ENCODE measurements at places on chromosomes 3 and 15.

DNA sequence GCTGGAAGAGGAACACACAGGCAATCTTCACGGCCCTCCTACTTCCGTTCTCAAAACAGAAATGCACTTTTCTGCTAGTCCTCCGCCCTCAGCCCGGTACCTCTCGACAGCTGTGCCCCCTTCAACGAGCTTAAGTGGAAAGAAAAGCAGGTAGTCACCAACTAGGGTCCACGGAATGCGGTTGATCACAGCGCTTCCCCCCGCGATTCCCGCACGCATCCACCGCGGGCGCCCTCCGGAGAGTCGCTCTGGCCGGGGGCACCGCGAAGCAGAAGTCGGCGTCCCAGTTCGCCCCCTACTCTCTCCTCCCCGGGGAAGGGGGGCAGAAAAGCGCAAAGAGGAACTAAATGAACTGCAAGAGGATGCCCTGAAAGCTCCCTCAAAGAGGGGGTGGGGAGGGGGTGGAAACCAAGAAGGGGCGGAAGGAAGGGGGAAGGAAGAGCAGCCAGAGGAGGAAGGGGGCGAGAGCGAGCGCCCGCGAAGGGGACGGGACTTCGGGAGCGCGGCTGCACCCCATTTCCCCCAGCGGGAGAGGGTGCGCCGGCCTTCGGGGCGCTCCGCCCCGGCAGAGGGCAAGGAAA is 738 bp downstream of the ACAP2 start:
- DNase-seq: peak; percentile 75

DNA sequence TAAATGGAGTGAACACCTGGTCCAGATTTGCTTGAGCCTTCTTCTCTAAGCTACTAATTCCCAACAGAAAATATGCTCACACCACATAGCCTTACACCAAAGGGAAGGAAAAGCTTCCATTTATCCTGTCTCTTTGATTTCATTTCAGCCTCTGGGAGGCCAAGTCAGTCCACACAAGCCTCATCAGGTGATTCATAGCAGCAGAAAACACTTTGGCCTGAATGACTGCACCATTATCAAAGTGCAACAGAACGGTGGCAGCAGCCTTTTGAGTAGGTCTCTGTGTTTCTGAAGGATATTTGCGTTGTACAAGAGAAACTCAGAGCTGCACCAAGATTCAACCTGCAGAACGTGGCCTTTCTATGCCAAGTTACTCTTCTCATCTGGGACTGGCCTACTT is 46.6 kb upstream of the SNRK start:
- no peak for DNase-seq

- DNase-seq: no peak
Observed at GRCh38 chr15:99054892-99055291, 47.3 kb upstream of the PGPEP1L start.

- DNase-seq: no peak
Observed at GRCh38 chr3:187871848-187872247, 126.6 kb upstream of the BCL6 start.

DNA sequence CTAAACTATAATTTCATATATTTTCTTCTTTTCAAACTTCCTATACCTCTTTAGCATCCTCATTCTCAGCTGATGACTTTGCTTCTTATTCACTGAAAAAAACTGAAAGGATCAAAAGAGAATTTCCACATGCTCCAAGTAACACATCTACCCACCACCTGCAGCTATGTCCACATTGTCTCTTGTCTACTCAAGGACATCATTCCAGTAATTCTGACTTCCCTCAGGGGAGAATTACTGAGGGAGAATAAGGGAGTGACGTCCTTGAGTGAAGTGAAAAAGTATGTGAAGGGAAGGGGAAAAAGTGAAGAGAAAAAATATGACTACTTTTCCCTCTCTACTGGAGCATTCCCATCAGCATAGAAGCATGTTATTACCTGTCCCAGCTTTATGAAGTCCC is 32.6 kb downstream of the ETFA start:
- no peak for DNase-seq

- no peak for DNase-seq
Observed at GRCh38 chr3:71195492-71195891, 388.0 kb downstream of the FOXP1 start.

DNA sequence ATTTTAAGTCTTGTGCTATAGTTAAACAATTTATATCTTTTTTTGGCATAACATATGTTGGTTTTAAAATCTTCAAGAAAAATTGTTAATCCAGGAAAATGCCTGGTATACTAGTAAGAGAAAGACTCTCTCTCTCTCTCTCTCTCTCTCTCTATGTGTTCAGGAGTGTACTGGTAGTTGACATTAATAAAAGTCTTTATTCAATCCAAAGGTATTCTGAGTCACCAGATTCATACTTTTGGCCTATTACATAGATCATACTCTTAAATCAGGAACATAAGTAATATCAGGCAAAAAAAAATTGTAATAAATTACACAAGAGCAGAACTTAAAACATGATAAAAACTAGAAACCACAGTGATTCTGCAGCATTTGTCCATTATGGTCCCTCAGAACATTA is 70.2 kb downstream of the TFG start:
- DNase-seq: no peak

- DNase-seq: no peak
Observed at GRCh38 chr15:68617001-68617400, 38.2 kb downstream of the CORO2B start.

- DNase-seq: peak; percentile 76
Observed at GRCh38 chr3:129439226-129439816, 427 bp downstream of the MBD4 start.

DNA sequence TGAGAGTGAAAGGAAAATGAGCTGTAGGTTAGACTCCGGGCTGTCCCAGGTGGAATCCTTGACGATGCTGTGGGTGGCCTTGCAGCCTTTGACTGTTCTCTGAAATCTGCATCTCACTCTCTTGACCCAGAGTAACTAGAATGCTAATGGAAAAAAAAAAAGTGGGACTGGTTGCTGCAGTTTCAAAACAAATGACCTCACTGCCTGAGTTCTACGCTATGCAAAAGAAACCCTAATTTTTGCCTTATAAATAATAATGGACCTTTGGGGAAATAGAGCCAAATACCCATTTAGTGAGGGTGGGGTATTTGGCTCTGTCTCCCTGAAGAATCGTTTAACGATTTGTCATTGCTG is 309.7 kb upstream of the C2CD4B start:
- DNase-seq: no peak

- no peak for DNase-seq
Observed at GRCh38 chr3:119308355-119308754, 14.2 kb downstream of the ARHGAP31 start.

- no peak for DNase-seq
Observed at GRCh38 chr3:48930590-48930989, 11.9 kb downstream of the ARIH2 start.

DNA sequence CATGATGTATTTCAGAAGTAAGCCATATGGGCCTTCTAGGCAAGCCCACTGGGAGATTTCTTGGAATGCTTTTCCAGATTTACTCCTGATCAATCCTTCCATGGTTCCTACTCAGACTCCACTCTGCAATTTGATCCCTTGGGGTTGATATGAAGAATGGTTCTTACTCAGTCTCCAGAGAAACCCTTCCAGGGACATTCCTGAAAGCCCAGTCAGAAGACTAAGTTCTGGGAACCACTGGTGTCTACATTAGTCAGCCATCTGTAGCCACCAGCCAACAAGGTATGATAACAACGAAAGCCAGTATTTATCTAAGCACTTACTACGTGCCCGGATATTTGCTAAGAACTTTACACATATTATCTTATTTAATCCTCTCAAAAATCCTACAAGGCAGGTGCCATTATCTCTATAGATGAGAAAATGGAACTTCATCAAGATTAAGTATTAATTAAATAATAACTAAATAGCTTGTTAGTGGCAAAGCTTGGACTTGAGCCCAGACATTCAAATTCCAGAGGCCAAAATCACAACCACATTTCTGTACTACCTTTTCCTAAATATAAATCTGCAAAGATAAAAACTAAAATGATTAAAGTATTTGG is 32.7 kb downstream of the ZNF385D start:
- DNase-seq: no peak

- no peak for DNase-seq
Observed at GRCh38 chr15:58677426-58677825, 72.1 kb downstream of the ADAM10 start.

GRCh38 chr3:144018776-144019175 is 47.2 kb downstream of the DIPK2A start:
- no peak for DNase-seq

DNA sequence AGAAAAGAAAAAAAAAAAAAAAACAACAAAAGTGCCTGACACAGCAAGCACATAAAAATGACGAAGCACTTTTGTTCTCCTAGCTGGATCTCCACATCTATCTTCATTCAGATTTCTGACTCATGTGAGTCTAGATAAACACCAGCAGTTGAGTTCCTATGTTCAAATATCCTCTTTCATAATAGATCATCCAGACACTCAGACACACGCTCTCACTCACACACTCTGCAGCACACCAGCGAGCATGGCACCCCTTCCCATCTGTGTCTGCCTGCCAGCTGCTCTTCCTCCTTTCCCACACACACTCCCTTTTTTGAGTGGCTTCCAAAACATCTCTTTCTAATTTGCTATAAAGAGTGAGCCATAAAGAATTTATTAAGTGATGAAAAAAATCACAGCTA is 19.8 kb upstream of the CELF6 start:
- peak; percentile 63 for DNase-seq

DNA sequence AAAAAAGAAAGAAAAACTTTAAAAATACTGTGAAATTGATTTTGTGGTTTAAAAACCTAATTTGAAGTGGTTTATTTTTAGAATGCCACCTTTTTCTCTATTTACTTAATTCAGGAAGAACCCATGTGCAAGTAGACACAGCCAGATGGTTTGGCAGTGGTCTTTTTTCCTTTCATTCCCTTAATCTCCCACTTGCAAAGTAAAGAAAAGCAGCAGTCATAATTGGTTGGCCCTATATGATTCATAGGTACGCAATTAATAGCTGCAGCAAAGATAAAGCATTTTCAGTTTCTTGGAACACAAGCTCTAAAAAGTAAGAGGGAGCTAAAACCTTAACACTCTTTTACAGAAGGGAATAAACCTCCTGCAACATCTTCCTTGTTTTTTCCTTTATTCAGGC is 115.3 kb downstream of the MECOM start:
- DNase-seq: no peak

DNA sequence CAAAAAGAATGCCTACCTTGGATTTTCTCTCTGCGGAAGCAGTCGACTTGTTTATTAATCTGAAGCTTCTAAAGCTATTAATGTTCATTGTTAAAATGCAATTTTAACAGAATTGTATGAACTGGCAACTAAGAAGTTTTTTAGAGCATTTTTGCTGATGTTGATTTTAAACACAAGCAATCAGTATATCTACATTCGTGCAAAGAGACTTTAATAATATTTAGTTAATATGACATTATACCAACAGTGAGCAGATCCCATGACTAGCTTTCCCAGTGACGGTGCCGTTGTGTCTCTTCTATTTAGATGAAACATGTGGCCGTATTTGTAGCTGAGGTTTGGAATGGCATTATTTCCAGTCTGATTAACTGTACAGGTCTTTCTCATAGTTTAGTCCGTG is 88.0 kb downstream of the PEX5L start:
- DNase-seq: no peak

DNA sequence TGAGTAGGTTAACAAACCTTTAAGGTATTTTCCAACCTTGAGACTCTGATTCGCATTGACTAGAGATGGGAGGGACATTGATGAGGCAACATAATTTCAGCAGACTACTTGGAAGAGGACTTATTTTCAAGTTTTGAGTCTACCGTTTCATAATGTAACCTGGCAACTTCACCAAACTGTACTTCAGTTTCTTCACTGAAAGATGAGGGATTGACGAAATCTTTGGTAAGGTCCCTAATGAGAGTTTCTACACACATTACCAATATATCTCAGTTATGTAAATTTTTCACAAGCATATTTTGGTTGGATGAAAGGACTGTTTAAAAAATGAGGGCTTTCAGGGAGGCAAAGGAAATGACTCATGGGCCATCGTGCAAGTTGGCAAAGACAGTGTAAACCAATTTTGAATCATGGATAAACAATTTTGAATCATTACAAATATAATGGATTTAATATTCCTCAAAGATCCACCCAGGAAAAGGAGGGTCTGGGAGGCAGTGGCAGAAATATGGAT is 28.7 kb upstream of the SEMA6D start:
- no peak for DNase-seq

- DNase-seq: no peak
Observed at GRCh38 chr3:57752307-57752706, 3.8 kb upstream of the SLMAP start.

DNA sequence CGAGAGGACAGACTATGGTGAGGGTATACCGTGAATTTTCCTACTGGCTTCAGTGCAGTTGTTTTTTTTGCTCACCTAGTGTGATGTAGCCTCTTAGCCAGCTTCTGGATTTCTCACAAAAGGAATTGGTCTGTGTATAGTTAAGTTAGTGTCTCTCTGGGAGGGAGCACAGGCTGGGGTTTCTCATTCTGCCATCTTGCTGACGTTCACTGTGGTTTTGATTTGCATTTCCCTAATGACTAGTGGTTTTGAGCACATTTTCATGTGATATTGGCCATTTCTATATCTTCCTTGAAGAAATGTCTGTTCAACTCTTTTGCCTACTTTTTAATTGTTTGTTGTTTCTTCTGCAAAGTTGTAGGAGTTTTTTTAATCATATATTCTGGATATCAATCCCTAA is 2.2 kb upstream of the CD86 start:
- no peak for DNase-seq

DNA sequence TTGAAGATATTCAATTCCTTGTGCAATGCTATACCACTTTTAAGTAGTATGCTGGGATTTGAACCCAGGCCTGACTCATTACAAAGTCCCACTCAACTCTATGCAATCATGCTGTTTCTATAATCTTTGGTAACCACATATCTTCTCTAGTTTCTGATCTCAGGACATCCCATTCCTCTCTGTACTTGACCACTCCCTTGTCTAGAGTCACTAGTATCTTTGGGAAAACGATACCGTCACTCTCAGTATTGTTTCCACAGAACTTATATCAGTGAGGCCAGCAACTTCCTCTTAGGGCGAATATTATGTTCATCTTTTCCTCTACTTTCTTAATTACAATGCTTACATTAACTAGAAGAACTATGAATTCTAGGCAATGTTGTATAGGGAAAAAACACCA is 137.3 kb upstream of the TSPAN3 start:
- DNase-seq: no peak

DNA sequence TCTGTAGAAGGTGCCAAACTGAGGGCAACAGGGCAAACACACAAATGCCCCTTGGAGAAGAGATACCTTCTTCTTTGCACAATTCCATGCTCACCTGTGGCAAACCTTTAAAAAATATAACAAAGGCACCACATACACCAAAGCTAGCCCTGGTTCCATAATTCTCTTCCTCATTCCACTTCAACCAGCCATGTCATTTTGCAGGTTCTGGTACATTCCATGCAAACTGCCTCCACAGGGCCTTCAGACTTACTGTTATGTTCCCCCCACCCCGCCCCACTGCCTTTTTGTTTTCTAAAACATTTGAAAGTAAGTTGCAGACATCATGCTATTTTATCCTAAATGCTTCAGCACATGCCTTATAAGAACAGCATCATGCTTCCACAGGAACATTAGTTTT is 269.0 kb downstream of the NSUN3 start:
- no peak for DNase-seq

GRCh38 chr15:56160966-56161365 is 82.7 kb downstream of the RFX7 start:
- DNase-seq: no peak

All from CD14-positive monocyte (primary cell).